ENCODE measurements at places on chromosomes 5 and 9.
A peak's percentile ranks its signal among the peaks of the same experiment; 100 is the strongest.

DNA sequence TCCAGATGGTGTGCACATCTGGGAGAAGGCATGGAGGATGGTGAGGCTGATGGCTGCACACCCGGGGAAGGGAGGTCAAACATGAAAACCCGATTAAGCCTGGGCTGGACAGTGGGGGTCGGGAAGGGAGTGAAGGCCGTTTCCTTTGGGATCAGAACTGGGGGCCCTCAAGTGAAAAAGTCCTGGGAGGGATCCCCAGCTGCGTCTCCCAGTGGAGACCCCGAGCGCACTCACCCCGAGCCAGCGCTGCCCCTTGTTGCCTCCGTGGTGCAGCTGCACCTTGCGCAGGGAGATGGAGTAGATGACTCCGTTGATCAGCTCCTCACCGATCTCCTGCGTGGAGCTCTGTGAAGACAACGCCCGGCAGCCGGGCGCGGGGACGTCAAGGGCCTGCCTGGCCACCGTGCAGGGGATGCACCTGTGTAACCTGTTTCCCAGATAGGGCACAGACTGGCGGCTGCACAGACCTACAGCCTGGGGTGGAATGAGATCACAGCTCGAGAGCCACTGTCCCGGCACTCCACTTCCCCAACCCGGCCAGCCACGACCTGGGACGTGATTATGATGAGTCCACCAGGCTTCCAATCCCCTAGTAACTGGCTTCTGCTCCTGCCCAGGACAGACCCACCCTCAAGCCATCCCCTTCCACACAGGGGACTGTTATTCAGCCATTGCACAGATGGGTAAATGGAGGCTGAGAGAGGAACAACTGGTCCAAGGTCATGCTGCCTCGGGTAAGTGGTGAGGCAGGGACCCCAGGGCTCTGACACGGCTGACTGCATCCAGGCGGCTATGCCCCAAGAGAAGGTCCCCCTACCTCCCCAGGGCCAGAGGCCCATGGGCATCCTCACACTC lies 9.0 kb downstream of the RALGDS start:
- DNase-seq: no peak

- no peak for DNase-seq
Measured at GRCh38 chr9:38732885-38733284, 13.0 kb upstream of the FAM240B start.

DNA sequence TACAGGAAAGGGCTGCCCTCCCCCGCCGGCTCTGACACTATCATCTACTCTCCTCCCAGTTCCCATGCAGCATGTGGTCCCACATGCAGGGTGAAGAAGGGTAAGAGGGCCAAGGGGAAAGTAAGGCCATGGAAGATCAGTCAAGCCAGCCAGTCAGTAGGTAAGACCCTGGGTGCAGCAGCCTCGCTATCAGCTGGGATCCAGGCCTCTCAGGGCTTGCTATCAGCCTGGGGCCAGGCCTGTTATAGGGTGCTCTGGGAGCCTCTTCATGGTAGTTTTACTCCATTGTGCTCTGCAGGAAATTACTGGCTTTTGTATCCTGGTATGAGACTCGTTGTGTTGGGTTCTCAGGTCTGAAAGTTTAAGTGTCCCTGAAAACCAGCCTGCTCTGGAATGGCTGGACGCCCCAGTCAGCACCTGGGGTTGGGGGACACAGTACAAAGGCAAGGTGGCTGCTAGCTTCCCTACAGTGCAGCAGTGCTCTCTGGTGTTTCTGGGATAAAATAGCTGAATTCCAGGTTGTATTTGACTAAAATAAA lies 21.4 kb downstream of the SLC22A4 start:
- DNase-seq: no peak

DNA sequence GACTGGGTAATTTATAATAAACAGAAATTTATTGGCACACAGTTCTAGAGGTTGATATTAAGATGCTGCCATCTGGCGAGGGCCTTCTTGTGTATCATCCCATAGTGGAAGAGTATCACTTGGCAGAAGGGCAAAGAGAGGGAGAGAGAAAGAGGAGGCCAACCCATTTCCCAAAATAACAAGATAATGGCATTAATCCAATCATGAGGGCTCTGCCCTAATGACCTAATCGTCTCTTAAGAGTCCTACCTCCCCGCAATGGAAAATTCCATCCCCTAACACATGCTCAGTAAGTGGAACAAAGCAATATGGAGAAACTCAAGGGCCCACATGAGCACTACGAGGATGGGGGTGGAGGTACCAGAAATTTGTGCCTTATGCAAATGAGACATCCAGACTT lies 17.6 kb upstream of the VDAC1 start:
- DNase-seq: no peak

- DNase-seq: no peak
Measured at GRCh38 chr9:74025402-74025925, 471.7 kb upstream of the RORB start.

GRCh38 chr5:1526681-1527131 lies 2.9 kb upstream of the LPCAT1 start:
- DNase-seq: no peak

DNA sequence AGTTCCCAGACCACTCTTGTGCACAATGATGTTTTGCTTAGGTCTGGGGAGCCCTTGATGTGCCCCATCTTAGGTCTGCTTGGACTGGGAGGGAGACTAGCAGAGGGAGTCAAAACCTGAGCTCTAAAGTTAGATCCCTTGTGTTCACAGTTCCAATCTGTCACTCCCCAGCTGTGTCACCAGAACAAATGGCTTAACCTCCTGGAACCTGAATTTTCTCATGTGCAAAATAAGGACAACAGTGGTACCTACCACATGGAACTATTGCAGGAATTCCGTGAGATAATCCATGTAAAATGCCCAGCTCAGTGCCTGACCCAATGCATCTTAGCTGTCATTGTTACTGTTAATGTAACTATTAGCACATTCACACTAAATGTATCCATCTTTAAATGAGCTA lies 45.5 kb downstream of the GALNT10 start:
- no peak for DNase-seq

- DNase-seq: no peak
Measured at GRCh38 chr9:131237931-131238401, 38.3 kb downstream of the FAM78A start.

DNA sequence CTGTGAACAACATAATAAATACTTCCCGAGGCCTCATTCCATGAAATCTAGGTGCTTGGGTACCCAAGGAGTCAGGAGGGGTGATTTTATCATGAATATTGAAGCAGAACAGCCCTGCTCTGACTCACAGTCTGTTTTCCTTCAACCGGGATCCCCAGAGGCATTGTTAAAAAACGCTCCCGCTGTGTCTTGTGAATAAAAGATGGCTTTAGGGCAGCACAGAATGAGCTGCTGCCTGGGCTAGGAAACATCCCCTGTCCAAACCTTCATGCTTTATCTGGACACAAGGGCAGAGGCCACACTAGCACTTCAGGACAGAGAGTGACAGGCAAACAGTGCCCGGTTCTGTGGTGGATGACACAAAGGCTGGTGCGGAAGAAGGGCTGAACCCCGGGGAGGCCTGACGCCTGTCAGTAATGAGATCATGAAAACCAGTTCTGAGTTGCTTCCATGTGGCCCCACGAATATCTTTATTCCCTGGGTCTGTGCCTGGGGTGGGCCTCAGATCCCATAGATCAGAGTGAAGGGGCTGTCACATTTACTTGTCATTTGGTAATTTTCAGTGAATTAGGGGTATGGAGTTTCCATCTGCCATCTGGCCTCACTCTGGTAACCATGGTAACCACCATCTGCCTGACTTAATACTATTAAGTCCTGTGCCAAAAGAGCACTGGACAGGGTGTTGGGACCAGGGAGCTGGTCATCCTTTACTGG lies 2.6 kb downstream of the IGFBPL1 start:
- DNase-seq: no peak

DNA sequence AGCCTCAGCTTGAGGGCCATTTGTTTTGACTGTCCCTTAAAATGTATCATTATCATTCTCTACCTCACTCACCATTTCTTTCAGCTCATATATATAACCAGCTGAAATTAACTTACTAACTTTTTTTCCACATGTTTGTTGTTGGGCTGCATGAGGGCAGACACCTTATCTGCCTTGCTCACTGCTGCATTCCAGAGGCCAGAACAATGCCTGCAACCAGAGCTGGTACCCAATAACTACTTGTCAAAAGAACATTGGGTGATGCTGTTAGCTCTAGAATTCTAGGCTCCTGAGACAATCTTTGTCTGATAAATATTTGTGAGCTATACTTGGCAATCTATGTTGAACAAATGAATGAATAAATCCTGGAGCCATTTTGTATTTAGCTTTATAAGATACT lies 68.3 kb downstream of the HTR4 start:
- DNase-seq: no peak

DNA sequence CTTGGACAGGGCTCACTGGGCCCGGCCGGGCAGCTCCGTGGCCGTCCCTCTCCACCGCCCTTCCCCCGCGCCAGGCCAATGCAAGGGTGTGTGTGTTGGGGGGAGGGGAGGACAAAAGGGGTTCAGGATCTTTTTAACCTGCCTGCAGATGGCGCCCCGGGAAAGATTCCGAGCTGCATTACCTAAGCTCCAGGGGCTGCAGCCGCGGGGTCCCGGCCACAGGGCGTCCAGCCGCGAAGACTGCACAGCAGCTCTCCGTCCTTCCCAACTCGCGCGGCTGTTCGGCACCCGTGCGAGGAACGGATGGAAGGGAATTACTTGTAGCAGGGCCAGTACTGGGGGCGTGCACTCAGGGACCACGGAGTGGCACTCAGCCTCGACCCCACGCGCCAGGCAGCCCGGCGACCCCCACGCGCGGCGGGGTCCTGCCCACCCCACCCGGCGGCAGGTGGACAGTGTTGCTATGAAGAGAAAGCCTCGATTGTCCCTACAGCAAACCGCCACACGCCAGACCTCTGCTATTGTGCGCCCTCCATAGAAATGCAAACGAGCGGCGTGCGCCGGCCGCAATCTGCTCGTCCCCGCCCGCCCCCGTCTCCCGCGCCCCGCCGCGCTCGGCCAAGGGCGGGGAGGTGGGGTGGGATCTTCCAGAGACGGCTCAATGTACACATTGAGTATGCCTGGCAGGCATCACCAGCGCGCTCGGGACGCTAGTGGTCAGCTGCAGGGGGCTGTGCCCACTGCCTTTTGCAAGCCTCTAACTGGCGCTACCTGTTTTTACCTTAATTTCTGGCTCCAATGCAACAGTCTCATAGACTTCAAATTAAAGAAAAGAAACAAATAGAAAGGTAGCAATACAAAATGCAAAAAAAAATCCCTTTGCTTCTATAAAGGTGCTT lies 796 bp upstream of the GADD45G start:
- DNase-seq: peak; percentile 76

- no peak for DNase-seq
Measured at GRCh38 chr5:91977579-91977978, 594.5 kb upstream of the ARRDC3 start.

DNA sequence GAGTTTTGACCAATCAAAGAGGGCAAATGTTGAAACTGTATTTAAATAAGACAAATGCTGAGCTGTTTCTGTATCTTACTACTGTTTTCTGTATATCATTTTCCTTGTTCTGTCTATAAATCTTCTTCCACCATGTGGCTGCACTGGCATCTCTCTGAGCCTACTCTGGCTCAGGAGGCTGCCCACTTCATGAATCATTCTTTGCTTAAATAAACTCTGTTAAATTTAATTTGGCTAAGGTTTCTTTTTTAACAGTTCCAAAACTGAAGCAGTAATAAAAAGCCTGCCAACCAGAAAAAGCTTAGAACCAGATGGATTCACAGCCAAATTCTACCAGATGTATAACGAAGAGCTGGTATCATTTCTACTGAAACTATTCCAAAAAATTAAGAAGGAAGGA lies 40.2 kb upstream of the TAS2R1 start:
- no peak for DNase-seq

DNA sequence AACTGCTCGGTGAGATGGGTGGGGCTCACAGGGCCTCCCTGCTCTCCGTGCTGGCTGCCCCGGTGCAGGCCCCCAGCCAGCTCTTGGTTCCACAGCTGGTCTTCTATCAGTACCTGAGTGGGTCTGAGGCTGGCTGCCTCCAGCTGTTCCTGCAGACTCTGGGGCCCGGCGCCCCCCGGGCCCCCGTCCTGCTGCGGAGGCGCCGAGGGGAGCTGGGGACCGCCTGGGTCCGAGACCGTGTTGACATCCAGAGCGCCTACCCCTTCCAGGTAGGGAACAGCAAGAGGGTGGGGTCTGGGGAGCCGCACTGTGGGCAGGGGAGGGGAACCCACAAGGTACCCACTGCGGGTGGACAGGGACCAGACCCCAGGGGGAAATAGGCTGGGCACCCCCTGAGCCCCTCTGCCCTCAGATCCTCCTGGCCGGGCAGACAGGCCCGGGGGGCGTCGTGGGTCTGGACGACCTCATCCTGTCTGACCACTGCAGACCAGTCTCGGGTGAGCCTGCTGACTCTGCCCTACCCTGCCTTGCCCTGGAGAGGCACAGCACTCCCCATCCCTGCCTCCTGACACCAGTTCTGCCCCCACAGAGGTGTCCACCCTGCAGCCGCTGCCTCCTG lies 2.8 kb downstream of the MAMDC4 start:
- no peak for DNase-seq

GRCh38 chr9:37947977-37948376 lies 44.0 kb upstream of the SLC25A51 start:
- DNase-seq: no peak

DNA sequence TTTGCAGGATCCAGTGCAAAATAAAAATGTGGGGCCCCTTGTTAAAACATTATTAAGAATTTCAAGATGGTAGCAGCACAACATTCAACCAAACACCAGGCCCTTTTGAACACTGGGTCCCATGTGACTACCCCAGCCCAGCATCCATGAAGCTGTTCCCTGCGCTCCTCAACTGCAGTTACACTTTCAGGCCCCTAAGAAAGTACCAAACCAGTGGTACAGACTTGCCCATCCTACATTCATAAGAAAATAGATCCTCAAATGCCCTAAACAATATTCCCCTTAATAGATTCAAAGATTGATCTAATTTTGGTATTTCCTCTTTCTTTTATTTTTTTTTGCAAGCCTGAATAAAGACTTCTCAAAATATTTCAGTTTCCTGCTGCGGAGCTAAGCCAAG lies 201.7 kb downstream of the EFNA5 start:
- DNase-seq: no peak

DNA sequence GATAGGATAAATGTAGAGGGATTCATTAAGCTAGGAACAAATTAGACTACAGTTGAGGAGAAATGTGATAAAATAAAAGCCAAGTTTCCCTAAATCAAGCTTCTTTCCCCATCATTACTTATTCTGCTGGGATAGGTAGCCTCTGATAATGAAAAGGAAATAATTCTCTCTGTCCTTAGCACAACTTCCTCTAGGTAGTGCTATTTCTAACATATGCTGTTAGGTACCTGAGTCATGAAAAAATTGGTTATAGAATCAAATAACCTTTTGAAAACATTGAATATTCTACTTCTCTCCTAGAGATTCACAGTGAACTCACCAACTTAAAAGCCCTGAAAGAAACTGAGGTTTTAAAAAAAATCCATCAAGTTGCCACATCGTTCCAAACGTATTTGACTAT lies 1793.1 kb downstream of the EFNA5 start:
- no peak for DNase-seq

DNA sequence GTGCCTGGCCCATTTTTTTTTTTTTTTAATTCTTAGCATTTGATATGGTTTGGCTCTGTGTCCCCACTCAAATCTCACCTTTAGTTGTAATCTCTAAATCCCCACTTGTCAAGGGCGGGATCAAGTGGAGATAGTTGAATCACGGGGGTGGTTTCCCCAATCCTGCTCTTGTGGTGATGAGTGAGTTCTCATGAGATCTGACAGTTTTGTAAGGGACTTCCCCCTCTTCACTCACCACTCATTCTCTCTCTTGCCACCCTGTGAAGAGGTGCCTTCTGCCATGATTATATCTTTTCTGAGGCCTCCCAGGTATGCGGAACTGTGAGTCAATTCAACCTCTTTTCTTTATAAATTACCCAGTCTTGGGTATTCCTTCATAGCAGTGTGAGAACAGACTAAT lies 27.2 kb downstream of the NDUFAF2 start:
- no peak for DNase-seq

GRCh38 chr5:36158144-36158543 lies 6.2 kb downstream of the SKP2 start:
- DNase-seq: no peak
